ENCODE measurements at places on chromosomes 7 and 10. TPM values are rescaled to one million over a fixed set of nuclear protein-coding genes. Genes with fewer than 3 reads are reported as not detected.

DNA sequence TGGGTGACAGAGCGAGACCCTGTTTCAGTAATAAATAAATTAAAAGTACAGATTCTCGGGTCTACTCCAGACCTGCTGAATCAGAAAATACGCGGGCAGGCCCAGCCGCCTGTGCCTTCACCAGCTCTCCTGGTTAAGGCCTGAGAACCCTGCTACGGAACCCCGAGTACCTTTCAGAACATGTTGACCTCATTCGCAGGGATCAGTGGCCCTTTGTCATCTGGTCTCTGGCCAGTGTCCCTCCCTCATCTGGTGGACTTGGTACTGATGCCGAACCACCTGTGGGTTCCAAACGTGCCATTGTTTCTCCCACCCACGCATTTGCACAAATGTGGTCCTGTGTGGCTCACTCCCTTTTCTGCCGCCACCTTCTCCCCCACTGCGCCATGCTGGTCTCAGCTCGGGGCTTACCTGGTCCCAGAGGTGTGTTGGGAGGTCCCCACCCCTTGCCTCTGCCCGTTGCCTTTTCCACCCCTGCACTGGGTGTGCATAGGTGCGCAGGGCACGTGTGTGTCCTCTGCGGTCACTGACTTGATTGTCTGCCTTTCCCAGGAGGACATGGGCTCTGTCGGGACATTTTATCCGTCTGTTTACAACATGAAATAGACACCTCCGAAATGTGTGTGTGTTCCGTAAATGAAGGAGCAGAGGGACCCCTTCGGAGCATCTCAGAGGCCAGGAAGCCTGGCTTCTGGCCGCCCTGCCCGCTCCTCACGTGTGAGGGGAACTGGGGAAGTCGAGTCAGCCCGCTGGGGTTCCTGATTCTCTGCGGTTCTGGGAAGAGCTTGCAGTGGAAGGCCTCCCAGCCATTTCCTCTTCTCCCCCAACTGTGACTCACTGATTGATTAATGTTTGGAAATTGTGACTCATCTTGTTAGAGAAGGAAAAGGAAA, 135.2 kb downstream of the CUX1 start:
- DNase-seq = no peak

- no peak for DNase-seq
These were observed 428.4 kb downstream of the GFRA1 start for GRCh38 chr10:115844591-115844990.

GRCh38 chr10:52066383-52066782, 247.7 kb upstream of the DKK1 start:
- no peak for DNase-seq

DNA sequence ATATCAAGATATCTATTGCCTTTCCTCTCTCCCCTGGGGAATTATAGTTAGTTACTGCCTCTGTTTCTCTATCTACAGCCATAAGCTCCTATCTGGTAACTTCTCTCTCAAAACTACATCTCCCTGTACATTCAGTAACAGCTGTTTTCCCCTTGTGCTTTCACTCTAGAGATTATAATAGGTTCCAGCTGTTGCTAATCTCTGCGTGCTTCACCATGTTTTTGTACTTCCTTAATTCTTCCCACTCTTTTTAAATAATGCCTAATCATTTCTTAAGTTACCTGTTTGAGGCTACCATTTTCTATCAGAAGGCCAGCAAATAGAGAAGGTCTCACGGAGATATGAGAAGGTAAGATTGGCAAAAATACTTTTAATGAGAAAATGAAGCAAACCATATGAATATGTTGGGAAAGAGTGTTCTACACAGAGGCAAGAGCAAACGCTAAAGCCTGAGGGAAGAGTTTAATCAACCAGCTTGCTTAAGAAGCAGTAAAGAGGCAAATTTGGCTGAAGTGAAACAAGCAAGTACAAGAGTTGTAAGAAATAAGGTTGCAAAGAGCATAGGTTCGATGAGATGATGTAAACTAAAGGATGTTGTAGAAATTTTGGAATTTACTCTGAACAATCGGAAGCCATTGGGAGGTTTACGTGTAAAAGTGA, 101.9 kb upstream of the HGF start:
- DNase-seq = no peak

- no peak for DNase-seq
These were observed 409 bp downstream of the DNMBP start for GRCh38 chr10:100009283-100009792.

DNA sequence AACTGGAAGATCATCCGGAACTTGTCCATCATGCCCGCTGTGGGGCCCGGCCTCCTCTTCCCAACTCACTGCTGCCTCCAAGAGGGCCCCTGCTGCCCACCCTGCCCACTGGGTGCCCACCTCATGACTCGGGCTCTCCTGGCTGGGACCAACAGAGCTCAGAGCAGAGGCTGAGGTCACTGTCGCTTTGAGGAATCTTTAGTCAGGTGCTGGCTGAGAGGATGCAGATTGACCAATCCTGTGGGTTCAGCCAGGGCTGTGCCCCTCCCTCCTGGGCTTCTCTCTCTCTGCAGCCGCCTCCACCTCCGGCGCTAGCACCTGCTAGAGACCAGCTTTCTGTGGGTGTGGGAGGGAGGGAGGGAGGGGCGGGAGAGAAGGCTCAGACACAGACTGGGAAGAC, at the start of gene CALHM1:
Gene CALHM1 (minus strand): TSS at position 181 of the 400 bp plus-strand sequence. CDS start 149 bp downstream, at position 32.
- no peak for DNase-seq

Gene BTBD16
- not detected for total RNA-seq

Gene LLCFC1
- total RNA-seq = not detected
